CD4-positive, alpha-beta T cell treated with Interleukin-6 for 4 hours (primary cell): ENCODE measurements at places on chromosomes 6 and 20.

GRCh38 chr6:30122515-30122914, 9.6 kb upstream of the TRIM31 start:
- no peak for DNase-seq

GRCh38 chr20:50848341-50848808, 53.5 kb downstream of the BCAS4 start:
- no peak for DNase-seq

- DNase-seq = no peak
Measured at GRCh38 chr6:137921823-137922222, 54.8 kb downstream of the TNFAIP3 start.

DNA sequence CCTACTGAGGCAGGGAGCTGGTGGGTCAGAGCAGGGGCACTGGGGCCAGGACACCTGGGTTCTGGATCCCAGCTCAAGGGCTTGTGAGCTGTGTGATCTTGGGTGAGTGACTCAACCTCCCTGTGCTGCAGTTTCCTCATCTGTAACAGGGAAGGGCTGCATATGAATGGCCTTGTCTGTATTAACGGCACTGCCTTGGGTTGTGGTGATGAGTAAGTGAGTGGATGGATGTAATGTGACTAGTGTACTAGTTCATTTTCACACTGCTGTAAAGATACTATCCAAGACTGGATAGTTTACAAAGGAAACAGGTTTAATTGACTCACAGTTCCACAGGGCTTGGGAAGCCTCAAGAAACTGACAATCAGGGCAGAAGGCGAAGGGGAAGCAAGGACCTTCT, 233.5 kb downstream of the TAF4 start:
- DNase-seq = no peak

GRCh38 chr6:48449002-48449401, 338.0 kb upstream of the PTCHD4 start:
- no peak for DNase-seq

DNA sequence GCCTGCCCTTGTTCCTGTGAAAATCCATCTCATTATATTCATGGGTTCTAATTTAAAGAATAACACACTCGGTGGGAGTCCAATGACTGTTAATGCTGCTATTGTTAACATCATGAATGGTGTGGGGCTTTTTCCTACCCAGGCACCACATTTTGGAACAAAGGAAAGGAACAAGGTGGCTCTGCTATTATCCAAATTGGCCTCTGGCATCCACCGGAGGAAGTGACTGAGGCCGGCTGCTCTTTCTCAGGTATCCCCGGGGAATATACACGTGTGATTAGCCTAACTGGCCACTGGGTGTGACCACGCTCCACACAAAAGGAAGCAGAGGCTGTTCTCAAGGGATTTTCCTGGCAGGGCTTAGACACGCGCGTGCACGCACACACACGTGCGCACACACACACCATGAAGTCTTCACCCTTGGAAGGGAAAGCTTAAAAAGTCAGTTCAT, 601.2 kb upstream of the ARID1B start:
- DNase-seq = no peak

- no peak for DNase-seq
Measured at GRCh38 chr6:116278481-116278829, 1.3 kb downstream of the TSPYL1 start.

DNA sequence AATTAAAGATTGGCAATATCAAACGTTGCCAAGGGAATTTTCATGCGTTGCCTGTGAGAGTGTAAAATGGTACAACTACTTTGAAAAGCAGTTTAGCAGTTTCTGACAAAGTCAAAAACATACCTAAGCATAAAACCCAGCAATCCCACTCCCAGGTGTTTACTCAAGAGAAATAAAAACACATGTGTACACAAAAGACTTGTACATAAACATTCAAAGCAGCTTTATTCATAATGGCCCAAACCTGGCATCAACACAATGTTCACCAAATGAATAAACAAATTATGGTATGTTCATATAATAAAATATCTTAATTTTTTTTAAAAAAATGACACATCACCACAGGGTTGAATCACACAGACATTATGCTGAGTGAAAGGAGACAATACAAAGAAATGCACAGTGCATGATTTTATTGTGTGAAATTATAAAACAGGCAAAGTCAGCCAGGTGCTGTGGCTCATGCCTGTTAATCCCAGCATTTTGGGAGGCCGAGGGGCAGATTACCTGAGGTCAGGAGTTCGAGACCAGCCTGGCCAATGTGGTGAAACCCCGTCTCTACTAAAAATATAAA, 240.4 kb upstream of the MARCKS start:
- no peak for DNase-seq

- no peak for DNase-seq
Measured at GRCh38 chr20:13996265-13996664, 949 bp downstream of the MACROD2 start.
